ENCODE measurements at places on chromosomes 5 and 9.

DNA sequence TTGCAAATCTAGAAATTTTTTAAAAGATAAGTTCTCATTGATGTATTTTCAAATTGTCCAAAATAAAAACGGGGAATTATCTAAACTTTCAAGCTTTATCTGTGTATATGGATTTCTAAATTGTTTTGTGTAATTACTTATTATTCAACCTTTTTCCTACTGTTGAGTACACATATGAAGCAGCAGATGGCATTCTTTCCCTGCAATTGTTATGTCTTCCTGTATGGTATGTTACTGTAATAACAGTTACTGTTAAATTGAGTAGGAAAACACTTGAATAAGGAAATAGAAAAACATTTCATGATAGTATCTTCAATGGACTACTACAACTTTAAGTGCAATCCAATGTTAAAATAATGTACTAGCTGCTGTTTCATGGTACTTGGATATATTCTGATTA is 124.8 kb downstream of the RANBP17 start:
- no peak for DNase-seq

DNA sequence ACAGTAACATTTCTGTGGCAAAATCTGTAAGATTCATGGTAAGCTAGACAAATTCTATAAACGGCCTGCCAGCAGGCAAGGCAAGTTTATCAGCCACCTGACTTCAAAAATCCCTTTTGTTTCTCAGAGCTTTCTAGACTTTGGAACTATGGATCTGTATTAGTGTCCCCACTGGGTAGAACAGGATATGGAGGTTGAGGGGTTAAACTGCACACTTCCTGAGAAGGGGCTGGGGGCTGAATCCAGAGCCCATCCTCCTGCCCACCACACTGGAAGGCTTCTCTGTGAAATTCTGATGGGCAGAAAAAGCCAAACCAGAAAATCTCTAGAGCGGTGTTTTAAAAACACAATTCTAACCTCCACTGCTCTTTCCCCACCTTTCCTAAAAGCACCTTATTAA is 128.7 kb downstream of the ENTREP1 start:
- DNase-seq, result no peak

DNA sequence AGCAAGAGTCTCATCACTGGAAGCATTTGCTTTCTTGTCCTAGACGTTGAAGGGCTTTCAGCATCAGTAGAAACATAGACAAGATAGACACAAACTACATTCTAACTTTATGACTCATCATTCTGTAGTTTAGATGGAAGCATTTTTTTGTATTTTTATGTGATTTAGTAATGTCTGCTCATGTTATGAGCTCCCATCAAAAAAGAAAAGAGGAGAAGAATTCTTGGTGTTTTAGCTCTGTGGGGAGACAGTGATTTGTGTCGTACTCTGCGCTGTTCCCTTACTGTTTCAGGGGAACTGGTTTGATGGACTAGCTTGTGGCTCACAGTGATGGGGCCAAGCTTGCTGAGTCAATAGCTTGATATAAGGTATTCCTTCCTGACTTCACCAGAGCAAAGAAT is 159.2 kb upstream of the WWC1 start:
- no peak for DNase-seq

DNA sequence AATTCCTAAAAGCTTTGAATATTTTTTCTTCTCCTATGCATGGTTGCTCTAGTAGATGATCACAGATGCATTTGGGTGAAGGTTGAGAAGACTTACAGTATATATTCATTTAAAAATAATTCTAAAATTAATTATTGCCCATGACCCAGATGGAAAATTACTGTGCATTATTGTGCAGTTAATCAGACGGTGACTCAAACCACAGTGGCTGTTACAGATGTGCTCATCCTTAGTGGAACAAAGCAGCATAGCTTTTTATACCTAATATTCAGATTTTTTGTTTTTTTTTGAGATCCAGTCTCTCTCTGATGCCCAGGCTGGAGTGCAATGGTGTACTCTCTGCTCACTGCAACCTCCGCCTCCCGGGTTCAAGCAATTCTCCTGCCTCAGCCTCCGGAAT is 10.7 kb downstream of the OR2V1 start:
- no peak for DNase-seq

DNA sequence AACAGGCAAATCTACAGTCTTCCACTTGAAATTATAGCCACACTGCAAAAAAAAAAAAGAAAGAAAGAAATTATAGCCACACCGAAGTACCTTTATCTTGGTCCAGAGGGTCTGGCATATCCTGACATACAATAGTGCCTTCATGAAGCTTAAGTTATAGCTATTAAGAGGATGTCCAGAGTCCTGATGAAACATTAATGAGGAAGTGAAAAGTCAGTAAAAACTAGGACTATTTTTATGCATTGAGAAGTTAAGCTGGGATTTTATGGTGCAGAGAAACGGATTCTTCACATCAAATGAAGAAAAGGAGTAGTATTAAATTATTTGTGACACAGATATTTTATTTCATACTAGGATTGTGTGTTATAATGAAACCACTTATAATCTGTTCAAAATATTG is 123.9 kb downstream of the SV2C start:
- no peak for DNase-seq

DNA sequence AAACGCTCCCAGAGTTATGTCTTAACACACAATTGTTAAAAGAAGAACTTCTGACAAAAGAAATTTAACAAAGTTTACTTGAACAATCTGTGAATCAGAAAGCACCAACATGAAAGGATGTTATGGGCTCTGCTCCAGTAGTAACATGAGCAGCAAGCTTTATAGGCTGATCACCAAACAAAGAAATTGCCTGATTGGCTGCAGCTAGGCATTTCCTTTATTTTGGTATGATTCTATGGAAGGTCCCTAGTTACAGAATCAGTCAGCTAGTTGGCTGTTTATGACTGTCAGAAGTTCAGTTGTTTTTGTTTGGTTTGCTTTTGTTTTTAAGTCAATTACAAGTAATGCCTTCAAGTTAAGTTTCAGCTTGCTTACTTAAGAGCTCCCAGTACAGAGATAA is 102.4 kb upstream of the SMC2 start:
- DNase-seq, result peak; percentile 13

DNA sequence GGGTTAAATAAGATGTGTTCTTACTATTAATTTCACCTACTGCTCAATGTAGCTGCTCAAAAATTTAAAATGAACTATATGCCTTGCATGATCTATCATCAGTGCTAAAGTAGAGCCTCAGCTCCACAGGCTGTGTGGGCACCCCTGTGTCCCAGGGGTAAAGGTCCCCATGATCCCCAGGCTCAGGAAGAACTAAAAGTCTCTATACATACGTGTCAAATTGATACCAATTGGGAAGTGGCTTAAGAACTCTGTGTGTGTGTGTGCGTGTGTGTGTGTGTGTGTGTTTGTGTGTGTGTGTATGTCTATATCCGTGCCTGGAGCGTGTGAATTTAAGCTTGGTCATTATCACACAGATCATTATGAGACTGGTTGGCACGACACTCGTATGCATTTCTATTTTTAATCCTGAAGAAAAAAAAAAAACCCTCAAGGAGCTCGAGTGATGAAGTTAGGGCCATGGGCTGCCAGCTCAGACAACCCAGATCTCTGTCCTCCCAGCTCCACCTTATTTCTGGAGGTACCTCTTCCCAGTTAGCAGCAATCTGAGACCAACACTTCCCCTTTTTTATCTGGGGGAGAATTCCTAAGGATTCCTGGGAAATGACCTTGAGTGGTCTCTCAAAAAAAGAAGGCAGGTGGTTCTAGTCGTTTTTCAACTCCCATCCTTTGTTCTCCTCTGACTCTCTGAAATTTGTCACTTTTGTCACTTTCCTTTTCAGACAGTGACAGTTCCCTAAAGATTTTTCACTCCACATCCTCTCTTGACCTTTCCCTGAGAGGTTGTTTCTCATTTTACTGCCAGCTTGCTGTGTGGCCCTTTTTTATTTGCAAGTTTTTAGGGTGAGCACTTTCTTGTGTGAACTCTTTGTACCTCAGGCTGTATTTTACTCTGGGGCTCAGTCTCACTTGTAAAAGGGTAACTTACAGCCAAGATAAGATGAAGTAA is 45.7 kb upstream of the CTXN3 start:
- no peak for DNase-seq

DNA sequence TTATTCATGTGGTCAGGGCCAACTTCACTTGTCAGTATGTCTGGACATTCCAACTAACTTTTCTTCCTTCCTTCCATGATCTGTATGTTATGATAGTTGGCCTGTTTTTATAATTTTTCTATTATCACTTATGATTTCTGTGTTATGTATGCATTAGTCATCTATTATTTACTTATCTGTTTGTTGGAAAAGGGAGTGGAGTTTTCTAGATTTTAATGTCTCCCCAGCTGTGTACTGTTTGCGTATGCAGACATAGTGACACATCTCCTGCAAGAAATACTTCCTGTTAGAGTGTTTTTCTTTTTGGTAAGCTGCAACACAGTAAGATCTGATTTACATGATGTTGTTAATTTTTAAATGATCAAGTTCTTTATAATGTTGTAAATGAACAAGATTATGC is 8.7 kb upstream of the INSYN2B start:
- DNase-seq, result no peak

DNA sequence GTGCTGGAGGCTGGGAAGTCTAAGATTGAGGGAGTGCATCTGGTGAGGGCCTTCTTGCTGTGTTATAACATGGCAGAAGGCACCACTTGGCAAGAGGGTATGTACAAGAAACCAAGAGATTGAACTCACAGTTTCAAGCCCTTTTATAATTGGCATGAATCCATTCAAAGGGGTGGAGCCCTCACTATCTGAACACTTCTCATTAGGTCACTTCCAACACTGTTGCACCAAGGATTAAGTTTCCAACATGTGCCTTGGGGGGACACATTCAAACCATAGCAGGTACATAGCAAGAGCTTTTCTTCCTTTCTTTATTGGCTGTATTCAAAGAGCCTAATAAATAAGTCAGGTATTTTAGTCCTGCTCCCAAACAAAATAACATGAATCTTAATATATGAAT is 62.7 kb downstream of the PRELID2 start:
- DNase-seq, result no peak

- no peak for DNase-seq
Measured at GRCh38 chr9:121443981-121444380, 55.7 kb downstream of the GGTA1 start.

- no peak for DNase-seq
Measured at GRCh38 chr5:1057485-1058082, 49.0 kb downstream of the NKD2 start.

GRCh38 chr5:131433109-131433508 is 169.3 kb downstream of the CDC42SE2 start:
- DNase-seq, result no peak

- peak; percentile 12 for DNase-seq
Measured at GRCh38 chr5:139670369-139671095, 22.4 kb downstream of the CXXC5 start.

DNA sequence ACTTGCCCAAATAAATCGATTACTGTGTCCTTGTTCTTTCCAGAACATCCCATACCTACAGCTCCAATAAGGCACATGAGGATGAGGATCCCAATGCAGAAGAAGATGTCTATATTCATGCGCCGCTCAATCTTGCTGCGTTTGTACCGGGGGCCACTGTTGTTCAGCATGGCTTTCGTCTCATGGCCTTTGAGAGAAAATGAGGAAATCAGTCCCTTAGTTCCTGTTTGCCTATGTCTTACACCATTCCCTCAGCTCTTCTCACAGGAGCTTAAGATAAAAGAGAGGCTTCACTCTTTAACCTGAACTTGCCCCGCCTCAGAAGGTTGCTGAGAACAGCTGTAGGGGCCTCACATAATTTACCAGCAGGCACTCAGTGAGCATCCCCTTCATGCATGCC is 211.6 kb downstream of the ATP10B start:
- no peak for DNase-seq

DNA sequence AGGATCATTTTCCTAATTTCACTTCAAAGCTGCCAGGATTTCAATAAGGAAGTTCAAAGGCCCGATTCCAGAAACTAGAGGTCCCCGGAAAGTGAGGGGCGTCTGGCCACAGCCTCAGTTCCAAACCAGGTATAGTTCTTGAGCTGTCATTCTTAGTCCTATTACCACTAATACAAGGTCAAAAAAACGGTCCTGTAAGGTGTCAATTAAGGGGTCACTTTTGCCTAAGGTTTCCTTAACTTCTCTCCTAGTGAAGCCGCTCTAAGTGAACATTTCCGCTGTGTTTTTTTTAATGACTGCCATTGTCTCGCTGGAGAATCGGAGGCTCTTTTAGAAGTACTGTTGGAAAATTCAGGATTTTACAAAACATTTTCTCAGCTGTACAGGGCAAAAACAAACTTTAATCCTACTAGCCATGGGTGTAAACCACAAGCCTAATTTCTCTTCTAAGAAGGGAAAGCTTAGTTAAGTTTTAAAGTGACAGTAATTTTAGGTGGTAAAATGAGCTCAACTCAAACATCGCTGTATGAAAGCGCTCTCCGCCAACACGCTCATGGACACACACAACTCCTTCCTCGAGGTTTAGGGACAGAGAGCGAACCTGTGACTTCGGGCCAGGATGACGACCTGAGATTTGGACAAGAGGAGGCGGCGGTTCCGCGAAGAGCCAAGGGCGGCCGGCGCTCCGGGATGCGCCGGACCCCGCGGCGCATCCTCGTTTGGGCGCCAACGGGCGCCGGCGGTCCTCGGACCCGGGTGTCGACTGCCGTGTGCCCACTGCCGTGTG is 76.7 kb upstream of the IFNE start:
- DNase-seq, result no peak

- no peak for DNase-seq
Measured at GRCh38 chr5:173984218-173984617, 4.8 kb upstream of the C5orf47 start.

- no peak for DNase-seq
Measured at GRCh38 chr9:21708856-21709255, 93.6 kb upstream of the MTAP start.

GRCh38 chr9:120863833-120864232 is 13.2 kb downstream of the PHF19 start:
- DNase-seq, result no peak

GRCh38 chr5:126108470-126108869 is 314.7 kb upstream of the GRAMD2B start:
- no peak for DNase-seq

DNA sequence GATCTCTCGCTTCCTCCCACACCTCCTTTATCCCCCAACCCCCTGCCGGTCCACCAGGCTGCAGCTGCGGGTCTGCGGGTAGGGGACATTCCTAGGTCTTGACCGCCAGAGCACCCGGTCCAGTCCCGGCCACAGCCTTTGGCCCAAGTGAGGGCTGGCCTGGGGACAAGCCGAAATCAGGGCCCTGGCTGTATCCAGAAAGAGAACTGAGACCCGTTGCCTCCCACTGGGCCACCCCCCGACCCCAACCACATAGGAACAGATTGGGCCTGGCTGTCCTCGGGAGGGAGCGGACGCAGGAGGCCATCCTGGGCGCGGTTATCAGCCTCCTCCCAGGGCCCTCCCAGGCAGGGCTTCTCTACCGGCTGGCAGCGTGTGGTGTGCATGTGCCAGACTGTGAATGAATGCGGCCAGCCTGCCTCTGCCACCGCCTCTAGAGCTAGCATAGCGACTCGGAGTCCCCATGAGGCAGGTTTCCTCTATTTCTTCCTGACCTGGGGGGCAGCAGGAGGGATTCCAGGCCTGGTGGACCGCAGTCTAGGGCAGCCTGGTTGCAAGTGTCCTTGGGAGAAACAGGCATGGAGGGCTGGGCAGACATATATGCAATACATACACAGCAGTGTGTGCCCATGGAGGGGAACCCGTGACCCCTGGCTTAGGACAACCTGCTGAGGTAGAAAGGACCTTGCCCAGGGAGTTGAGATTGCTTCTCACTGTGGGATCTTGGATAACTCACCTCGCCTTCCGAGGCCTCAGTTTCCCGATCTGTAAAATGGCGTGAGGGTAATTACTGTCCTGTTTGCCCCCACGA is 1.2 kb downstream of the N4BP3 start:
- DNase-seq, result peak; percentile 48
